ENCODE measurements at places on chromosomes 7 and 10. TPM values are rescaled to one million over a fixed set of nuclear protein-coding genes. Genes with fewer than 3 reads are reported as not detected.

The LRRC4 gene
- total RNA-seq: under 0.01 TPM

The SUPV3L1 gene
- 13.2 TPM for total RNA-seq

The CYP2C18 gene
- not detected for total RNA-seq

The FAM237B gene
- total RNA-seq: not detected

The CC2D2B gene
- total RNA-seq: not detected

Measured in cardiac atrium fibroblast (primary cell).